ENCODE measurements at places on chromosomes 5 and 9.

GRCh38 chr5:64339769-64340168 is 166.0 kb upstream of the RGS7BP start:
- DNase-seq: no peak

DNA sequence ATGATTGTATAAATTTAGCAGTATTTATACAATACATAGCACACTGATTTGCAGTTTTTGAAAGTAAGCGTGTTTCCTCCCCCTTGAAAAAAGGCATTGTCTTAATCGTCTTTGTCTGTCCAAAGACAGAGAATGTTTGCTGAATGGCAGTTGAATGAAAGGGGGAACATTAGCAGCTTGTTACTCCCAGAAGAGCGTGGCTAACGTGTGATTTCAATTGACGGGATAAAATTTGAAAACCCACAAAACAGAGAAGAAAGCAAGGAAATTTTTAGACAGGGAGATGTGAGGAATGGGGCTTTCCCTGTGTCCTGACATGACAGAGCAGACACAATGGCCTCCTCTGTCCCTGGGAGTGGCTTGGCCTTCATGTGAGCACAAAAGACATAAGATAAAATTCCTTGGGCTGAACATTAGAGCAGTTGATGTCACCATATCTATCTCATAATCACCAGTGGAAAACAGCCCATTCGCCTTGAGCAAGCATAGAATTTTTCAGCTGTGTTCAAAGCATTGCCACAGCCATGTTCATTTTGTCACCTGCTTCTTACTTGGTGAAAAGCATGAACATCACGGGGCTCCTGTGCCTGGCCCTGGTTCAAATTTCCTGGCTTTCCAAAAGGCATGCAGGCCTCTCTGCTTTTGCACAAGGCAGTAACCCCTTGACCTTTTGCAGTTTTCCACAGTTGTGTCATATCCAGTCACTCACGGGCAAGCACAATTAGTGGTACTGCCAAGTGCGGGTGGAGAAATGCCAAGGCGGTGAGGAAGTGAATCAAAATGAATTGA is 126.9 kb downstream of the TLE1 start:
- no peak for DNase-seq

- DNase-seq: no peak
These were observed 138.8 kb upstream of the RETREG1 start for GRCh38 chr5:16755641-16756040.

- DNase-seq: peak; percentile 59
These were observed 24.9 kb downstream of the GSN start for GRCh38 chr9:121292801-121293241.

GRCh38 chr5:4893063-4893744 is 246.9 kb upstream of the ADAMTS16 start:
- no peak for DNase-seq

- peak; percentile 46 for DNase-seq
These were observed 146.6 kb downstream of the SLC24A2 start for GRCh38 chr9:19642256-19642655.
